NCI-H2107 (cell line): ENCODE measurements at places on chromosomes 6 and 20.

GRCh38 chr6:149336609-149336928 lies 19.1 kb downstream of the TAB2 start:
- no peak for DNase-seq

- no peak for DNase-seq
Observed at GRCh38 chr6:116682334-116682712, 1.3 kb downstream of the KPNA5 start.

DNA sequence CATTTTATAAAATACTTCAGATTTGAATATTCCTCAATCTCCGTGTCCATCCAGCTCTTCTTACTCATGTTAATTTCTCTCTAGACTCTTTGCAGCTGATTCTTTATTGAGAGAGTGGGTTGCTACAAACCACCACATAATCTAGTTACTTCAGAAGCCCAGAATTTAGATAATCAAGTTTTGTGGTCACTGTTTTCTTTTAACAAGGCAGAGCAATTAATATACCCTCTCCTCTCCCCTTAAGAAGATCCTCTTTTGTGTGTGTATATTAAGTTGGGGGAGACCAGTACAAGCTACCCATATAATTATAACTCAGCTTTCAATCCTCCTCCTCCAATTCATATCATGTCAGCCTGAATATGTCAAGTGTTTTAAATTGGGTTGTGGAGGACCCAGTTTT lies 95.1 kb downstream of the IRAK1BP1 start:
- DNase-seq: no peak

DNA sequence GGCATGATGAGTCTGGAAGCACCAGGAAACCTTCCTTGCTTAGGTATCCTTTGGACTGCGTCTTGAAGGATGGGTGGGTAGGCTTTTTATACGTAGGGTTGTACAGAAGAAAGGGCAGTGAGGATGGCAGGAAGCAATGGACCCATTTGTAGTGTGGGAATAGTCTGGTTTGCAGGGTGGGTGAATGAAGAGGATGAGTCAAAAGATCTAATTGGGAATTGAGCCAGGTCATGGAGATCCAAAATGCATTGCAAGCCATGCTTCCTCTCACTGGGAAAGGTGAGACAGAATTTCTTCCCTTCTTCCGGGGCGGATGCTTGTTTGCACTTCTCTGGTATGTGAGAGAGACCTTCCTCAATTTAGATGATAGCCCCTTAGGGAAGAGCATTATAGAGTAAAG lies 10.1 kb upstream of the BTBD3 start:
- no peak for DNase-seq

- no peak for DNase-seq
Observed at GRCh38 chr6:132703936-132704335, 9.9 kb downstream of the VNN1 start.

- no peak for DNase-seq
Observed at GRCh38 chr20:5595744-5596143, 154.5 kb upstream of the SHLD1 start.

- no peak for DNase-seq
Observed at GRCh38 chr6:145813285-145814034, 1.1 kb downstream of the FBXO30 start.

DNA sequence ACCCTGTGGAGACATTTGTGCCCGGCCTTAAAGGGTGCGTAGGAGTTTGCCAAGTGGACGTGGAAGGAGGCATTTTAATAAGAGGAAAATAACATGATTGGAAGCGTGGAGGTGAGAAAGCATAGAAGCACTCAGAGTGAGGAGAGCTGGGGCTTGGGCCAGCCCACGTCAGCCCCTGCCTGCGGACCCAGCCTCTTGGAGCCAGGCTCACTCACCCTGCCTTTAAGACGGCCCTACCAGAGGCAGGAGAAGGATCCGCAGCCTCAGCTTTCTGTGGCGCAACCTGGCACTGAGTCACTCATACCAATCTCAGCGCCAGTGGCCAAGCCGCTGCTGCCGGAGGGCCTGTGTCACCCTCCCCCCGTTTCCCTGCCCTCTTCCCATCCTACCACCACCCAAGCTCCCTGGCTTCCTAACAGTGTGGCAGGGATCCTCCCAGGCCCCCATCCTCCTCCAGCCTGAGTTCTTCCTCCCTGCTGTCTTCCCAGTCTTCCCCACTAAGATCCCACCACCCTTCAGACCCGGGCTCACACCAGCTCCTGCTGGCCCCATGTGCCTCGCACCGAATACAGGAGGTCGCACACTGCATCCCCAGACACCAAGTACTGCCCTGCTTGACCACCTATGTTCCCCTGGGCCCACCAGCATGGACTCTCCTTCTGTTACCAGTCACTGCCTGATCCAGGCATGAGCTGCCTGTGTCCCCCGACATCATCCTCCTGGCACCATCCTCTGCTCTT lies 285.2 kb downstream of the UST start:
- no peak for DNase-seq

- no peak for DNase-seq
Observed at GRCh38 chr6:135633573-135633972, 136.0 kb upstream of the AHI1 start.

GRCh38 chr6:10256113-10256690 lies 158.7 kb downstream of the TFAP2A start:
- DNase-seq: no peak

DNA sequence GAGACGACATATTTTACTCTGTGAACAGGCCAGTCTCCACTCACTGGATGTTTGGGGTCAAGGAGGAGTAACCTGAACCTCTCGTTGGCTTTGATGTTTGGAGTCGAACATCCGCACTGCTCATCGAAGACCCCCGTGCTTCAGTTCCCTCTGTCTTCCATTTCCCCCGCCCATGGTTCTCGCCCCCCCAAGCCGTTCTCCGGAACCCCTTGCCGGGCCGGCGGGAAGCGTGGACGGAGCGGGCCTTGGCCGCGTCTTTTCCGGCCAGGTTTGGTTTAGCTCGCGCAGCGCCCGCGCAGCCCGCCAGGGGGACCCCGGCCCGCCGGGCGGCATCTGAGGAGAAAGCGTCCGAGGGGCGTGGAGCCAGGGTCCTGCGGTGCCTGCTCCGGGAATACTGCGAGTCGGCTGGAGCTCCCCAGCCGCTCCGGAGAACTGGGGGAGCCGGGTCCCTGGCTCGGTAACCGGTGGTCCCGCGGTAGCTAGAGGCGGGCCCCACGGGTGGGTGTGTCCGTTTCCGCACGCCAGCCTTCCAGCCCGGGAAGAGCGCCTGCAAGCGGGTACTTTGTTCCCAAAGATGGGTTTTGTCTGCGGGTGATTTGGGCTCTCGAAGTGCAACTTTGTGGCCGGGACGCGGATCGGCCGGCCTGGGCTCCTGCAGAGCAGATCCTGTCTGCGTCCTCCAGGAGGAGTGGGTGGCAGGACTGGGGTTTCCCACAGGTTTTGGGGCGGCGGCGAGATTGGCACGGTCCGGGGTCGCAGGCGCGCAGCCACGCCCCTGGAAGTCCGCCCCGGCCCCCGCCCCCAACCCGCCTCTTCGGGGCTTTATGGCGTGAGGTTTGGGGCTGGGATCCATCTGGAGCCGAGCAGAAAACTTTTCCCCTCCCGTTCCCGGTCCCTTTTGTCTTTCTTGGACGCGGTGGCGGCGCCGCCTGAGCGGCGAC lies at the start of gene TMEM200A:
TSS of gene TMEM200A (plus strand) at position 852 of the 941 bp plus-strand sequence. CDS start 74,406 bp downstream, outside the sequence.
- DNase-seq: no peak

DNA sequence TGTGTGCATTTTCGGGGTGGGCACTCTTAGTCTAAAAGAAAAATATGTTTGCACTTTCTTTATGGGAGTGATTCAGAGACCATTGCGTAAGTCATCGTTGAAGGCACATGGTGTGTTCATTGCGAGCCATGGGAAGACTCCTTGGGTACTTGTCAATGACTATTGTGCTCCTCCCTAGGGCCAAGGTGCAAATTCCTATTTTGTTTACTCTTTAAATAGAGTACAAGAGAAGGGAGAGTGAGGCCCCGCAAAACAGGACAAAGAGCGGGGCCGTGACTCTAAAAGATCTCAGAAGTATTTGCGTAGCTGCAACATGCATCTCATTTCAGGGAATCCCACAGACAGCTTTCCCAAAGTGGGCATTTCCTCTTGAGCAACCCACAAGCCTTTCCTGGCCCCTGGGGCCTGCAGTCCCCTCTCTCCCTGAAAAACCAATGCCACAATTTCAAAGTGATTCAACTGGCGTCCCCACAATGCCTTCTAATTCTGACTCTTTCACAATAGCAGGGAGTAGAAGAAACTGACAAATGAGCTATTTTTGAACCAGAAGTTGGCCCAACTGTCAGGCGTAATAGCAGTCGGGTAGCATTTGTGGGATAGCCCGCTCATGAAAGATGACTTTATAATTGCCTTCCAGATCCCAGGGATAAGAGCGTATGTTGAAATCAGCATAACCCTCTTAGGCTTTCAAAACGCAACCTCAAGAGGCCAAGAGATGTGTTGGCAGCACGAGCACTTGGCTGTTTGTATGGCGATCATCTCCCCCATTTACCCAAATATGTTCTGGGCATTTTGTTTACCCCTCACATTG lies 277.9 kb upstream of the BMP2 start:
- DNase-seq: no peak

DNA sequence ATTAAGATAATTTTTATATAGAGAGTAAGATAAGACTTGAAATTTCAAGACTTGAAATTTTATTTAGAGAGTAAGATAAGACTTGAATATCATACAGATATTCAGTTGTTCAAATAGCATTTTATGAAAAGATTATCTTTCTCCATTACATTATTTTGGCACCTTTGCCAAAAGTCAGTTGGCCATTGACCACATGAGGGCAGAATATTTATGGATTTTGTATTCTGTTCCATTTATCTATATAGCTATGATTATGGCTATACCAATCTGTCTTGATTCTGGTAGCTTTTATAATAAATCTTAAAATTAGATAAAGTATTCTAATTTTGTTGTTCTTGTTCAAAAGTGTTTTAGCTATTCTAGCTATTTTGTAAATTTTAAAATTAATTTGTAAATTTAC lies 537.9 kb upstream of the GJE1 start:
- DNase-seq: no peak

DNA sequence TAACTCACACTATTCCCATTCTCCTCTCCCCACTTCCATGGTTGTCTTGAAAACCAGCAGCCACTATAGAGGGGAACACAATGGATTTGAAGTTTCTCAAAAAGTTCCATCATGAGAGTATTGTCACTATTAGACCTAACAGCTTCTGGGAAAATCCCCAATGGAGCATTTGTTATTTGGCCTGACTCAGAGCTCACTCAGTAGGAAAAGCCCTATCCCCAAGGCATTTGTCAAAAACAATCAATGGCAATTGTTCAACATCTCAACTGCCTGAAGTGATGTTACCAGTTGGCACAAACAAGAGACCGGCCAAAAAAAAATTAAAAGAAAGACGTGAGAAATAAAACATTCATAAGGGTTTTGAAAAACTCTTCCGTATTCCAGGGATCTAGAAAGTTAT lies 98.8 kb downstream of the MYLK4 start:
- DNase-seq: no peak

- no peak for DNase-seq
Observed at GRCh38 chr20:38844963-38845362, 39.5 kb downstream of the PPP1R16B start.

DNA sequence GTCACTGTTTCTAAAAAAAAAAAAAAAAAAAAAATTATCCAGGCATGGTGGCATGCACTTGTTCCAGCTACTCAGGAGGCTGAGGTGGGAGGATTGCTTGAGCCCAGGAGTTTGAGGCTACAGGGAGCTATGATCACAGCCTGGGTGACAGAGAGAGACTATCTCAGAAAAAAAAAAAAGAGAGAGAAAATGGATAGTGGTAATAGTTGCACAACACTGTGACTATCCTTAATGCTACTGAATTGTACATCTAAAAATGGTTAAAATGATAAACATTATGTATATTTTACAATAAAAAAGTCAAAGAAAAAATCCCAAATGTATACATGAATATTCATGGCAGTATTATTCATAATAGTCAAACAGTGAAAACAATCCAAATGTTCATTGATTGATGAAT lies 23.0 kb downstream of the FERMT1 start:
- DNase-seq: no peak

DNA sequence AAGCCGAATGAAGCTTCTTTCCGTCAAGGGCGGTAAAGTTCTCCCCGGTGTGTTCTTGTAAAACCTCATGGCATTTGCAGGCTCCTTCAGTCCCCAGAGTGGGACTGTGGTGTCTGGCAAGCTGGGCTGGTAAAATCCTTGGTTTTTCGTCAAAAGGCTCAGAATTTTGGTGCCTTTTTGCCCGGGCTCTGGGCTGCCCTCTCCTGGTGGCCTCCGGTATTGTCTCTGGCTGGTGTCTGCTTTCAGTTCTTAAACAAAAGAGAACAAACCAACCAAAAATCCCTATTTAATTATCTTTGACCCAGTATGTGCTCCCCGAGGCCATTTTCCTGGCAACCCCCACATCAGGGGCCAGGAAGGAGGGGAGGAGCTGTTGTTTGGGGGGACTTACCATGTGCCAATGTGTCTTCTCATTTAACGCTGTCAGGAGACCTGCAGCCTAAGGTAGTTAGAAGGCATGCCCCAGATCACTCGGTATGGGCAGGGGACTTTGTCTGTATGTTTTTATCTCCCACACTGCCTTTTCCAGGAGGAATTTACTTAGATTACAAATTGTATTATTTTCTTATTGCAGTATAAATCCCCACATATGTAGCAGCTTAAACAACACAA lies 11.1 kb downstream of the CDH4 start:
- DNase-seq: no peak

DNA sequence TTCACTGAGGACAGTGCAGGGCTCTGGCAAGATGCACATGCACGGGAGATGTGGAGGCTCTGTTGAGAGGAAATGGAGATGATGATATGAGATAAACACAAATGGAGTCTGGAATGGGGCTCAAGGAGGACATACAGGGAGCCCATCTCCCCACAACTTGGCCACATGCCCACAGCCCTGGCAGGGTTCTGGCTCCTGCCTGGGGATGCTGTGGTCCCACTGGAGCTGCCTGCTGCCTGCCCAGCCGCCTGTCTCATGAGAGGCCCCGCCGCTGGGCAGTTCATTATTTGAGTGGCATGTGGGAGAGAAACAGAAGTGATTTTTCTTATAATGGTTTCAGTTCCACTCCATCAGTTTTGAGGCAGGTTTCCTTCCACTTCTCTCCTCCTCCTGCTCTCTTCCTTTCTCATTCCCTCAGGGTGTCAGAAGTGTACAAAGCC lies 133.6 kb upstream of the TRAF3IP2 start:
- DNase-seq: no peak

DNA sequence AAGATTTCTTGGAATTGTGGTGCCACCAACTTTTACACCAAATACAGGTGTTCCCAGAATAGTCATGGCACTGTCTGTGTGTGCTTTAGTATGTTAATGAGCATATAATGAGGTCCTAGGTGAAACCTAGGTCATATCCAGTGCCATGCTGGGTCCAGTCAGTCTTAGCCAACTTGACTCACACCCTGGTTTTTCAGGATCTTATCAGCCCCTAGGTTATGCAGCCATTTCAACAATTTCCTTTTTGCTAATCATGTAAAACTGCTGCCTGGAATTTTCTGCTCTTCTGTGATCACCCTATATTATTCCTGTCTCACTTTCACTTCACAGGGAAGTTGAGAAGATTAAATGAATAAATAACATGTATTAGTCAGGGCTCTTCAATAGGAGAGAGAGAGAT lies 23.7 kb downstream of the SDHAF4 start:
- no peak for DNase-seq

- DNase-seq: no peak
Observed at GRCh38 chr20:8390037-8390433, 258.0 kb downstream of the PLCB1 start.

- no peak for DNase-seq
Observed at GRCh38 chr20:16661756-16662155, 68.1 kb upstream of the SNRPB2 start.

- no peak for DNase-seq
Observed at GRCh38 chr6:141421378-141421777, 711.3 kb upstream of the GJE1 start.
